CD4-positive, alpha-beta T cell treated with Interleukin-4 for 4 hours (primary cell): ENCODE measurements at places on chromosomes 6 and 20.

GRCh38 chr6:100846276-100846675, 34.9 kb downstream of the ASCC3 start:
- no peak for DNase-seq

- DNase-seq, result no peak
These were observed 1.6 kb upstream of the APMAP start for GRCh38 chr20:24994186-24994465.

- DNase-seq, result no peak
These were observed 111.6 kb downstream of the DTNBP1 start for GRCh38 chr6:15551262-15551661.

DNA sequence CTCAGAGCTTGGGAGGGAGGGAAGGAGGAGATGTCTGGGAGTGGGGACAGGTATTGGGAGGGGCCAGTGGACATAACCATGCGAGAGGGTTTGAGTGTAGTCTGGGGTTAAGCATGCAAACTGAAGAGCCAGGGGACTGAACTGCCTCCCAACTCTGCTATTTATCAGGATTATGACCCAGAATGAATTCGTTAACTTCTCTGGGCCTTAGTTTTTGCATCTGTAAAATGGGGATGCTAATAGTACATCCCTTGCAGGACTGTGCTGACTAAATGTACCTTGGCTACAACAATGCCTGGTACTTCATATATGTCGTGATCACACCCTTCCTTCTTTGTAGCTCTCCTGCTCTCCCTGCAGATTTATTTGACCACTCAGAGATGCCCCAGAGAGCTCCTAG, 83.6 kb downstream of the MDGA1 start:
- no peak for DNase-seq

DNA sequence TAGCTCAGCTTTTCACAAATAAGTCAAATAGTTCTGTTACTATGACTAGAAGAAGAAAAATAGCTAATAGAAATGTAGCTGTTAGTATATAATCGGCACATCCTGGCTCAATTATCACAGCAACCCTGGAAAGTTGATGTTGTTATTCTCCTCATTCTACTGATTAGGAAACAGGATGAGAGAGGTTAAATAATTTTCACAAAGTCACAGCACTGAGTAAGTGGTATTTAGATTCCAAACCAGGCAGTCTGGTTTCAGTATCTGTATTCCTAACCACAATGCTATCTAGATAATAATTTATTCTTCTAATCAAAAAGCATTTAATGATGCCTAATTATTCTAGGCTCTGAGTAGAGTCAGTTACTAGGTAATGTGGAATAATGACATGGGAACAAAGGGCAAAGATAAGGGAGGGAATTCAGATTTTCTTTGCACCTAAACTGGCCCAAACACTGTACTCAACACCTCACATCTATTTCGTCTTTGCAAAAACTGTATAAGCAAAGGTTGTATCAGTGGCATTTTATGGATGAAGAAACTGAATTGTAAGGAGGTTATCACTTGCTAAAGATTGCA, 51.3 kb downstream of the PDE7B start:
- DNase-seq, result no peak

- DNase-seq, result no peak
These were observed 34.4 kb downstream of the EFHC1 start for GRCh38 chr6:52454556-52454955.

- DNase-seq, result peak; percentile 30
These were observed 2.1 kb downstream of the UBE2J1 start for GRCh38 chr6:89350281-89350966.

DNA sequence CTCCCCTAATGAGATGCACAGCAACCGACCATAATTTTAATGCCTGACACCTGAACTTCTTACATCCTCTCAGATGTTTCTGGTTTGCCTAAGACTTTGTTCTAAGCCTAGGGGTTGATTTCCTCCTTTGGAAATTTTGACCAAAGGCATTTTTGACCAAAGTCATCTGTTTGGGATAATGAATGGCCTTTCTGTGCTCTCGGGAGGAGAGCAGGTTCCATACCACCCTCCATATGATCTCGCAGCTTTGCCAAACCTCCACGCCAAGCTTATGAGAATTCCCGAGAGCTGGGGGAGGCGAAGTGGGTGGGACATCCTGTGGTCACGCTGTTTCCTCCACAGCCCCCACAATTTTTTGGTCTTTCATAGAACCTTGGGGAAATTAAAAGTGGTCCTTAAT, 91.7 kb downstream of the SCML4 start:
- DNase-seq, result no peak

- no peak for DNase-seq
These were observed 47.6 kb downstream of the PPP1R3G start for GRCh38 chr6:5132731-5133130.

- DNase-seq, result no peak
These were observed 1130.2 kb upstream of the MAP3K7 start for GRCh38 chr6:91717094-91717493.

DNA sequence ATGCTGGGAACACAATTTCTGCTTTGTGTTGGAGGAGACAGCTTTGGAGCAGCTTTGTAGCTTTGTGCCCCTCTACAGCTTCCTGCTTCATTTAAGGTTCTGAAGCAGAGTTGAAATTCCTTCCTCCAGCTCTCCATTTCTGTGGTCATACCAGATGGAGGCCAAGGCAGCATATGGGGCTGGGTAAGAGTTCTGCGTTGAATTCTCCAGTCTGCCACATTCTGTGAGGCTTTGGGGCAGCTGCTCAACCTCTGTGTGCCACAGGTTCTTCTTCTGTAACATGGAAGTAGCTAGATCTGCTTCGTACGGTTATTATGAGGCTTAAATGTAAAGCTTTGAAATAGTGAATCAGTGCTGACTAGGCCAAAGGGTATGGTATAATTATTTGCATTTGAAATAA, 2.9 kb upstream of the TRIM26 start:
- no peak for DNase-seq

- no peak for DNase-seq
These were observed 371.4 kb downstream of the HDGFL1 start for GRCh38 chr6:22940581-22941290.

- DNase-seq, result no peak
These were observed 494.7 kb downstream of the CD83 start for GRCh38 chr6:14612016-14612980.

GRCh38 chr6:14598017-14598864, 480.7 kb downstream of the CD83 start:
- no peak for DNase-seq

- DNase-seq, result no peak
These were observed 19.8 kb upstream of the C6orf62 start for GRCh38 chr6:24738741-24739140.

DNA sequence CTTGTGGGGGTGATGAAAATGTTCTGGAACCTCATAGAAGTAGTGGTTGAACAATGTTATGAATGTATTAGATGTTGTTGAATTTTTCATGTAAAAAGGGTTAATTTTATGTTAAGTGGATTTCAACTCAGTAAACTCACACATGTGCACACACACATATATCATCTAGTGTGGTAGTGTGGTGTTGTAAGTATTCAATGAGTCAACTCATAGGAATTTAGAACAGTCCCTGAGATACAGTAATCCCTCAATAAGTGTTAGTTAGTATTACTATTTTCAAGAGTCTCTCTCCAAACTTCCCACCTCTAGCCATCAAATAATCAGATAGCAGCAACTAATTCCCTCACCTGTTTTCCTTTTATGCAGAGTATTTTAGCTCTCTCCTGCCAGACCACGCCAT, 563.1 kb upstream of the JARID2 start:
- no peak for DNase-seq

GRCh38 chr6:29675561-29675960, 5.4 kb downstream of the ZFP57 start:
- no peak for DNase-seq

DNA sequence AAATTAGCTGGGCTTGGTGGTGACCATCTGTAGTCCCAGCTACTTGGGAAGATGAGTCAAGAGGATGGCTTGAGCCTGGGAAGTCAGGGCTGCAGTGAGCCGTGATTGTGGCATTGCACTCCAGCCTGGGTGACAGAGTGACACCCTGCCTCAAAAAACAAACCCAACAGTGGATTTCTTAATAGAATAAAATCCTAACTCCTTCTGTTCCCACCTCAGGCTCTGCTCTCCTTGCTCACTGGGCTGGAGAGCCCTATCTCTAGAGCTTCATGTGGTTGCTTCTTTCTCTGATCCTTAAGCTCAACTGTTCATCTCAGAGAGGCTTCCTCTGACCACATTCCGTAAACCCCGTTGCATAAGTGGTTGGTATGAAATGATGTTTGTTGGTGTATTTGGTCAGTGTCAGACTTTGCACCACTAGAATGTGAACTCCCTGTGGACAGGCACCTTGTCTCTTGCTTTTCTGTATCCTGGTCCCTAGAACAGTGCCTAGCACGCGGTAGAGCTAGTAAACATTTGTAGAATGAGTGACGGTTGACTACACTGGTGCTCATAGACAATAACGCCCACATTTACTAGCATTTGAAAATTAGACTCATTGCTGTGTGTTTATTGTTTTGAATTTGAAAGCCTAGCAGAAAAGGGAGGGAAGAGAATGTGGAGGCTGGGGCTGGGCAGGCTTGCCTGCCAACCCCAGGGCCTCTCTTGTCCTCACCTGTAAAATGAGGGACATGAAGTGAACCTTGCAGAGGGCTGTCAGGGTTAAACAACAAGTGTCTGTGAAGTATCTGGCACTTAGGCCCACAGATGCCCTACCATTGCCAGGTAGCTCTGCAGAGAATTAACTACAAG, 4.2 kb downstream of the MAPRE1 start:
- DNase-seq, result no peak

DNA sequence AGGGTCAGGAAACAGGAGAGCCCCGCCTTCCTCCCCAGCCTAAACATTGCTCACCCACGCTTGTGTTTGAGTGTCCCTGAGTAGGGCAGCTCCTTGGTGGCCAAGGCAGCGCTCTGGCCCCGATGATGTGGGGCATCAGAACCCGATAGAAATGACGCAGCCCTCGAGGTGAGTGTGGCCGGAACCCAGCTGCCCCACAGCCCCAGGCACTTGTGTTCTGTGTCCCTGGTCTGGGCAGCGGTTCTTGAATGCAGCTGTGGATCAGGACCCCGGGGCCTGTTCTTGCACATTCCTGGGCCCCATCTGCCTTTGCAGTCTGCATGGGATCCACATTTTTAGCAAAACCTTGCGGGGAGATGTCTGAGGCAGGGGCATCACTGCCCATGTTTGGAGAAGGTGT, 12.8 kb downstream of the RBM38 start:
- DNase-seq, result no peak

DNA sequence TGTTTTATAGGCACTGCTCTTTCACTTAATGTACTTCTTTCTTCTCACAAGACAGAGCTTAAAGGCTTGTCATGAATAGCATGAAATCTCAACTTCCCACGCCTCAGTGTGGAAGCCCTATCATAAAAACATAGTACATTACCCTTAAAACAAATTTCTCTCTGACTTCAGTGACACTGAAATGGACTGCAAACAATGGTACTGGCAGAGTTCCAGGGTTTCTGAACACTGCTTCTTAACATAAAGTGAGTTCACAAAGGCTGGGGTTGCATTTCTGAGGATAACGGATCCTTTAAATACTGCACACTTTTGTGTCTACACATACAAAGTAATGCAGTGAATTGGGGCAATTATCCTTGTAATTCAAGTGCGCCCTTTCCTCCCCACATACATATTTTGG, 32.3 kb upstream of the PLEKHG1 start:
- no peak for DNase-seq

DNA sequence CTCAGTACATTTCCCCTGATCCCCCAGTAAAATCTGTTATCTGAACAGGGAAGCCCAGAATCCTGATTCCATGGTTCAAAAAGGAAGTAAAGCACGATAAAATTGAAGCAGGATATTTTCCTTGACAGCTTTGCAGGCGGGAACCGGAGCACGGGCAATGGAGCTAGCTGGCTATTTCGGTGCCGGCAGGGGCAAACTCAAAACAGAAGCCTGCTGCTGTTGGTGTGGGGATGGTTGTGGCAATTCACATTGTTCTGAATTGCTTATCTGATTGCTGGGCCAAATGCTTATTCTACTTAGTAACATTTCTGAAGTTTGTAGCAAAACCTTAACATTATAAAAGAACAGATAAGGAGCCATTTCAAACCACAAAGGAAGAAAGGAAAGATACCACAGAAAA, 172.4 kb downstream of the MMS22L start:
- DNase-seq, result no peak

DNA sequence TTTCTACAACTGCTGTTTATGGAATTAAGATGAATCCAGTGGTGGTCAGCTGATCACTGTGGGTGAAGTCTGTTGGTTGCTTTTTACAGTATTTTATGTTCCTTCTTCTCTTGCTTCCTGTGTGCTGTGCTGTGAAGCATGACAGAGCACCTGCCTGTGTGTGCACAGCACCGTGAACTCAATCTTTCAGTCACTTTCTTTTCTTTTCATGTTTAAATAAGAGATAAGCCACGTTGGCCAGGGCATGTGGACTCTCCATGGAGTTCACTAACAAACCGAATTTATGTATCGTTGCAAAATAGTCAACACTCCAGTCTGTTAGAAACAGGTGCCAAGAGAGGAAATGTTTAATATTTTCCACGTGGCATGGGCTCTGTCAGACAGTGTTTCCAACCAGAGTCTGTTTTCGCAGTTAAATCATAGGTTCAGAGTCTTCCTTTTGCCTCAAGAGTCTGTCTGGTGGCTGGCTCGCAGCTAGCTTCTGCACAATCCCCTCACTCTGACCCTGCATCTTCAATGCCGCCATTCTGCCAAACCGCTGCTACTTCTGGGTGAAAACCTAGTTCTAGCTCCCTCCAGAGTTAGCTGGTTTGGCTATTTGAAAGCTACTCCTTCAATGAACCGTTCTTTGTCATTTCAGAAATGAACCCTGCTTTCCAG, 73.2 kb downstream of the QRSL1 start:
- no peak for DNase-seq

DNA sequence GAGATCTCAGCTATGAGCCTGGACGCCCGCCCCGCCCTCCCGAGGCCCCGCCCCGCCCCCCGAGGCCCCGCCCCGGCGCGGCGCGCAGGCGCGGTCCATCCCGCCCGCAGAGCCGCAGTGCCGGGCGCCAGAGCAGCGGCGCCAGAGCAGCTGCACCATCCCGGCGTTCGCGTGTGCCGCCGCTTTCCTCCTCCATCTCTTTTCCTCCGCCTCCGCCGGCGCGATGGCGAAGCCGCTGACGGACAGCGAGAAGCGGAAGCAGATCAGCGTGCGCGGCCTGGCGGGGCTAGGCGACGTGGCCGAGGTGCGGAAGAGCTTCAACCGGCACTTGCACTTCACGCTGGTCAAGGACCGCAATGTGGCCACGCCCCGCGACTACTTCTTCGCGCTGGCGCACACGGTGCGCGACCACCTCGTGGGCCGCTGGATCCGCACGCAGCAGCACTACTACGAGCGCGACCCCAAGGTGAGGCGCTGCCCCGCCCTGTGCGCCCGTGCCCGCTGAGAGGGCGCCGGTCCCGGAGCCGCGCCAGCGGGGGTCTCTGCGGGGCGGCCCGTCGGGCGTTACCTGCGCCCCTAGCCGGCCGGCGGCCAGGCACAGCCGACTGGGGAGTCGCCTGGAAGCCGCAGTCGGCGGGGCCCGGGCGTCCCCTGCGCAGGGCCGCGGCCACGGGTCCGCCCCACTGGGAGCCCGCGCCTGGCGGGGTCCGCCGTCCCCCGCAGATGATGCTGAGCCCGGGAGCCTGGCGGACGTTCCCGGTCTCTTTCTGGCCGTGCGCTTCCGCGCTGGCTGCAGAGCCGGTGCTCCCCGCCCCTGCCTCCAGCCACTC, at the start of gene PYGB:
Gene PYGB (plus strand): TSS at position 130 of the 830 bp plus-strand sequence. CDS start 94 bp downstream, at position 224.
- peak; percentile 66 for DNase-seq
